Common myeloid progenitor, CD34-positive (primary cell): ENCODE measurements at places on chromosomes 5 and 9.

DNA sequence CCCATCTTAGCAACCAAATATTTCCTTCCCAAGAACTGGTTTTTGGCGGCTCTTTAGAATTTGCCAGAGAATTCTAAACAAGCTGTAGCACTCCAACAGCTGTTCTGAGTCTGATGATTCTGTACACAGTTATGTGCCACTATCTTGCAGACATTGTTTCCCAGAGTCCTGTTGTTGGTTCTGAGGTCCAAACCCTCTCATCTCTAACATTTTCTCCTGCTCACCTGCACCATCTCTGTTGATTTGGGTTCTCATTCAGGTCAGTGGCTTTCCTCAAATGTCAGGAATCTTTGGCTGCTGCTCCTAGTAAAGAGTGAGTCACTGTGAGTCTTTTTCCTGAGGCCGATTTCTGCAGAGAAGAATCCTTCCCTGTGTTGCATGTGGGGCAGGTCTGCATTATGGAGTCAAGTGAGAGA is 50.0 kb downstream of the CAMSAP1 start:
- no peaks in the 10 kb centered on the region for H3K27me3 ChIP-seq
- peaks cover 22% of the 10 kb centered on the region for H3K36me3 ChIP-seq
- no peak overlapping the region for H3K4me3 ChIP-seq
- no peaks in the 10 kb centered on the region for H3K4me1 ChIP-seq

DNA sequence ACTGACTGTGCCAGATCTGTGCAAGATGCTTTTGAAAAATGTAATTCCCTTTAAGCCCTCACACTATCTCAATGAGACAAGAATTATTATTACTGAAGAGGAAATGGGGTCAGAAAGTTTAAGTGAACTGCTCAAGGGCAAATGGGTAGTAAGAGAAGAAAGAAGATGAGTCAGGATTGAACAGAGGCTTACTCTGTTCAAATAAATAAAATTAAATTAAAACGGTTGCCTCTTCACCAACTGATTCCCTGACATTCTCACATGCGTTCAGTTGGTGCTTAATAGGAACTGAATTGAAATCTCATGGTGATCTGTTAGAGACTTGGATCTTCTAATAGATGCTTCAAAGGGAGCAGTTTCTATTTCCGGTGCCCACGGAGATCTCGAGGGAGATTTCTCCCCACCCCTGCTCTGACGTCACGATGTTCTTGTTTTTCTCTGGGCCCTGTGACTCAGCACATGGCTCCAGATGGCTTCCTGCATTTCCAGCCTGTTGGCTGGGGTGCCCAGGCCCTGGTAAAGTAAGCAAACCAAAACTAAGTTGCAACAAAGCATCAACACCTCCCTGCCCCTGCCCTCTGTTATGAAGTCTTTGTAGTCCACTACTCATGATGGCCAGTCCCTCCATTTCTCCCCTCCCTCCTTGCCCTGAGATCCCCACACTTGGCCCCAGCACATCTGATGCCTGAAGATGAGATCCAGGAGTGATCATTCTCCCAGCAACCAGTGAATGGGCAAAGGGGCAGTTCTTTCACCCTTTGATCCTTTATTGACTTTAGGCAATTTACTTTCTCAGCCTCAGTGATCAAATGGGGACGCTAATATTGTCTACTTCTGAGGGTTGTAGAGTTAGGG is 106.1 kb upstream of the CPEB4 start:
- H3K4me3 ChIP-seq, result no peak overlapping the region
- H3K27me3 ChIP-seq, result no peaks in the 10 kb centered on the region
- no peaks in the 10 kb centered on the region for H3K36me3 ChIP-seq
- H3K27ac ChIP-seq, result peak overlapping the region; percentile 82

- no peak overlapping the region for H3K27ac ChIP-seq
- DNase-seq, result no peak
- no peaks in the 10 kb centered on the region for H3K4me1 ChIP-seq
- H3K27me3 ChIP-seq, result no peaks in the 10 kb centered on the region
- no peak overlapping the region for H3K4me3 ChIP-seq
Measured at GRCh38 chr5:149962601-149963300, 2.2 kb downstream of the SLC26A2 start.

DNA sequence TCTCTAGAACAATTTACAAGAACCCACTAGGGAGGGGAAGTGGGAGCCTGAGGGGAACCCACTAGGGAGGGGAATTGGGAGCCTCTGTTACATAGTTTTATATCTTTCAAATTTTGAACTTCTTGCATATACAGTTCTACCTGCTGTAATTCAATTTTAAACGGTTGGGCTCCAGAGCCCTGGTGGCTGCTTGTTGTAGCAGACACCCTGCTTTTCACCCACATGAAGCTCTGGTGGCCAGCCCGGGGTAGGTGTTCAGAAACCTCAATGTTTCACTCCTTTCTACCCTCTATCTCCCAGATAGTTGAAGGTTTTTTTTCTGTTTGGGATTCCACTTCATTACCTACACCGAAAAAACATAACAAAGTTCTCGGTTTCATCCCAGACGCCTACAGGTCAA is 124.4 kb downstream of the TMEM174 start:
- no peaks in the 10 kb centered on the region for H3K36me3 ChIP-seq
- no peak for DNase-seq
- no peak overlapping the region for H3K4me3 ChIP-seq
- peaks cover 100% of the 10 kb centered on the region for H3K27me3 ChIP-seq
- peaks cover 9% of the 10 kb centered on the region for H3K4me1 ChIP-seq

GRCh38 chr5:168747987-168748777 is 169.0 kb upstream of the PANK3 start:
- no peak overlapping the region for H3K27ac ChIP-seq
- peak; percentile 66 for DNase-seq
- H3K27me3 ChIP-seq, result no peaks in the 10 kb centered on the region
- no peaks in the 10 kb centered on the region for H3K4me1 ChIP-seq
